ENCODE measurements at places on chromosomes 12 and 14.

- DNase-seq: no peak
Observed at GRCh38 chr14:102777711-102778337, 575 bp downstream of the TRAF3 start.

GRCh38 chr14:61691495-61691894 lies 3.8 kb upstream of the HIF1A start:
- DNase-seq: no peak

- DNase-seq: no peak
Observed at GRCh38 chr14:20580242-20580641, 7.6 kb downstream of the RNASE11 start.

- DNase-seq: no peak
Observed at GRCh38 chr12:9796346-9796745, 30.9 kb upstream of the KLRF1 start.

DNA sequence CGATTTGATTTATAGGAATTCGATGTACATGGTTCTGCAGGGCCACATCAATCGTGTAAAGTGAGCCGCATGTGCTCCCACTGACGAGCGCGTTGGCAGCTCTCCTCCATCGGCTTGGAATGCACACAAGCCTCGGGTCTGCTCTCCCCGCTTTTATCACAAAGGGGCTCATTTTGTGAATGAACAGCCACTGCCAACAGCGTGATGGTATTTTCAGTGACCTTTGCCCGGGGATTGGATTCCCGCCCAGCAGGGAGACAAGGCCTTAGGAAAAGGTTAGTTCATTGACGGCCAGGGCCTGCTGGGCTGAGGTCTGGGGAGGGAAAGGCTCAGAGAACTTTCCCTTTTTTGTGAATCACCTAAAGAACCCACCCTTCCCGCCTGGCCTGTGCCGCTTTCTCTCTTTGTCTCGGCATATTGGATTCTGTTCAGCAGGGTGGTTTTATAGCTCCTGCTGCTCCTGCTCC lies 232.1 kb downstream of the MSRB3 start:
- DNase-seq: no peak

- no peak for DNase-seq
Observed at GRCh38 chr12:32975122-32975521, 78.5 kb upstream of the PKP2 start.

DNA sequence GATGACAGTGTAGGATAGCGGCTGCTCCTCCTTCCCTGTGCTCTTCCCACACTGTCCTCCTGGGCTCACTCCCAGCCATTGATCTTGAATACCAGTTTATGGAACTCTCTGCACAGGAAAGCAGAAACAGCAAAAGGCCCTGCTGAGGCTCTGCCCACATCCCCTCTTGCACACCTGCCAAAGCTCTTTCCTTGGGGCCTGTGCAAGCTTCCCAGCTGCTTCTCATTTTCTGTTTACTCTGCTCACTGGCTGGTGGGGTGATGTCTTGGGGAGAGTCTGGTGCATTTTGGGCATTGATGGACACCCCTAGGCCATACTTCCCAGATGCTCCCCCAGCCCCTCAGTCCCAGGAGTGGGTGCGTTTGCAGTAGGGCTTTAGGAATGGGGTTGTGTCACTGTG lies 361.8 kb downstream of the TMEM121 start:
- DNase-seq: no peak

- DNase-seq: no peak
Observed at GRCh38 chr12:104507672-104508071, 50.9 kb downstream of the CHST11 start.

DNA sequence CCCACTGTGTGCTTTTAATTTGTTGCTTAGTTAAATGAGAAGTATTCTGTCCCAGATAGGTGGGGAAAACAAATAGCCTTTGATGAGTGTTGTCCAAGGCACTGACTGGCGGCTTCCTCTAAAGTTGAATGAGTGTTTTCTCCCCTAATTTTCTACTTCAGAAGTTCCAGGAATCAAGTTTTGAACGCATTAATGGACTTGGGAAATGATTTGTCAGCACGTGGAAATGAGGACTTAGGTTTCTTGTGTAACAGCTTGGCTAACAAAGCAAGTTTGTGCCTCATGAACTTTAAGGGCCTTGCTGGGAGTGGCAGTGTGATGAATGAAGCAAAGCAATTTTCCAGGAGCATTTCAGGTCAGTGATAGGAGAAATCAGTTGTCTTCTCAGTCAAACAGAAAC lies 56.9 kb downstream of the LIN52 start:
- DNase-seq: no peak

DNA sequence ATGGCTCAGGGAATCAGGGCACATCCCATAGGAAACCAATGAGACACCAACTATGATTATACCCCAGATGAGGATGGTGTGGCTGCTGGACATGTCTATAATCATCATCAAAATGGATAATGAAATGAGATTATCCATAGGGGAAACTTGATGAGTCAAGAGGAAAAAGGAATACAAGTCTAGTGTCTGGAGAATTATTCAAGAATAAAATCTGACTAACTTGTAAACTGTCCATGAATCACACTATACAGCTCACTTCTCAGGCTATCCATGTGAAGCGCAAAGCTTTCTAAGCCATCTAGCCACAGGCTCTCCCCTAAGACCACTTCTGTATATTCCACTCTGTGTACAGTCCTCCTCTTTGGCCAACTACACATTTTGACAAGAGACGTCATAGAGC lies 52.5 kb downstream of the DUSP16 start:
- no peak for DNase-seq

DNA sequence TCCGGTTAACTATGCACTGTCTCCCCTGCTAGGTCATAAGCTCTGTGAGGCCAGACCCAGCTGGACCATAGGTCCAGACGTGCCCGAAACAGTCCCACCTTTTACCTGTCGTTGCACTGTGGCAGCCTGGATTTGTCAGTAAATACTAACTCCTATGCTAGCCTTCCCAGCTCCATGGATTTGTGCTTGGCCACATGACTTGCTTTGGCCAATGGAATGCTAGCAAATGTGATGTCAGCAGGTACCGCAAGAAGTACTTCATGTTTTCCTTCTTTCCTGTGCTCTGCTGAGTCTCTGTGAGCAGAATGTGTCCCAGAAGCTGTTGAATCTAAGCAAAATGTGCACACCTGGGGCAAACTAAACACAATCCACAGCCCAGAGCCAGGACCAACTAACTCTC lies 157.2 kb downstream of the ANO2 start:
- DNase-seq: no peak

DNA sequence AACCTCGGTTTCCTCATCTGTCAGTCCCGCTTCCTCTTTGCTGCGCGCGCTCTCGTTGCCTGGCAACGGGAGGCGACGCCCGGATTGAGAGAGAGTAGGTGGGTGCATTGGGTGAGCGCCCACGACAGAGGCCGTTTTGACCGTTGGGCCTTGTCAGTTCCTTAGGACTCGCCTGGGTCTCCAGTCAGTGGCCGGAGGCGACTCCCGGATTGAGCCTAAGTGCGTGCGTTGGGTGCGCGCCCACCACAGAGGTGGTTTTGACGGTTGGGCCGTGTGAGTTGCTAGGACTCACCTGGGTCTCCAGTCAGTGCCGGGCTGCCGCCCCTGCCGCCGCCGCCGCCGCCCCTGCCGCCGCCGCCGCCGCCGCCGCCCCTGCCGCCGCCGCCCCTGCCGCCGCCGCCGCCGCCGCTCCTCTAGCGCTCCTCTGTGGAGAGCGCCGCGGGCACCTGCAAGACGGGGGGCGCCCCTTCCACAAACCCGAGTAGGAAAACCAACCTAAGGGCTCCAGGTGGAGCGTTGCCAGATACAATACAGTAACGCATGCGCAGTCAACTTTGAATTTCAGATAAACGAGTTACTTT lies 37.2 kb downstream of the APOBEC1 start:
- DNase-seq: no peak

GRCh38 chr12:131204416-131205274 lies 250.9 kb downstream of the ADGRD1 start:
- no peak for DNase-seq

DNA sequence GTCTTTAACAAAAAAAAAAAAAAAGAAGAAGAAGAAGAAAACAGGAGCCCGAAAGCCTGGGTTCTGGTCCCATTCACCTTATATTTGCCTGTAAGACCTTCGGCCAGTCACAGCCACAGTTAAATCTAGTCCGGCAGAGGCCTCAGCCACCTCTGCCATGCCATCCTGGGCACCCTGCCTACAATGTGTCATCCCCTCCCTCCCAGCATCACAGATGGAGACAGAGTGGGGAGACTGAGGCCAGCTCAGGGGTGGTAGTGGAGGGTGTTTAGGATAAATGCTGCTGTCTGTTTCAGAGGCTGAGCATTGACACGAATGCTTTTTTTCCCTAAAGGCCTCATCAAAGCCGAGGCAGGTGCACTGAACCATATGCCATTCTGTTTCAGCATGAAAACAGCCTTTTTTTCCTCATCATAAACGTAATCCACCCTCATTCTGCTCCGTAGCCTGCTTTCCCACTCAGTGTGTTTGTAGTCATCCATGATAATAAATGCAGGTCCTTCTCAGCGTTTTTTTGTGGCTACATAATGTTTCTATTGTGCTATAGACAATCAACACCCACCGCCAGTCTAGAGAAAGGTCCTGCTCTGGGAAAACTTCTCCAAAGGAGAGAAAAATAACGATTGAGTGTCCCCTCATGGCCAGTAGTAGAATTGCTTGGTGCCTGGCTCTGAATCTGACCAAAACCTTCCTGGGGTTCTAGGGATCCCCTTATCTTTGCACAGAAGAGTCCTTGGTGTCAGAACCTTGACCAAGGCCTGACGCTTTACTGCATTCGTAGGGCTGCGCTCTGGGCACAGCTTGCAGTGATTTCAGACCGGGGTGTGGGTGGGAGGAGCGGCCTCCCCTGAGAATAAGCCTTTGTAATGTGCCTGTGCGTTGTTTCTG lies 41.1 kb upstream of the TSPAN9 start:
- no peak for DNase-seq

All from stimulated activated CD8-positive, alpha-beta memory T cell treated with anti-CD3 and anti-CD28 coated beads, Interleukin-15, amount 100 ng/mL, for 48 hours (primary cell).